ENCODE measurements at places on chromosomes 16 and 17. TPM values are rescaled to one million over a fixed set of nuclear protein-coding genes. Genes with fewer than 3 reads are reported as not detected.

- no peak for DNase-seq
Measured at GRCh38 chr17:44338702-44339101, 6.4 kb upstream of the GRN start.

GRCh38 chr16:53740476-53740875, 36.5 kb downstream of the FTO start:
- no peak for DNase-seq

DNA sequence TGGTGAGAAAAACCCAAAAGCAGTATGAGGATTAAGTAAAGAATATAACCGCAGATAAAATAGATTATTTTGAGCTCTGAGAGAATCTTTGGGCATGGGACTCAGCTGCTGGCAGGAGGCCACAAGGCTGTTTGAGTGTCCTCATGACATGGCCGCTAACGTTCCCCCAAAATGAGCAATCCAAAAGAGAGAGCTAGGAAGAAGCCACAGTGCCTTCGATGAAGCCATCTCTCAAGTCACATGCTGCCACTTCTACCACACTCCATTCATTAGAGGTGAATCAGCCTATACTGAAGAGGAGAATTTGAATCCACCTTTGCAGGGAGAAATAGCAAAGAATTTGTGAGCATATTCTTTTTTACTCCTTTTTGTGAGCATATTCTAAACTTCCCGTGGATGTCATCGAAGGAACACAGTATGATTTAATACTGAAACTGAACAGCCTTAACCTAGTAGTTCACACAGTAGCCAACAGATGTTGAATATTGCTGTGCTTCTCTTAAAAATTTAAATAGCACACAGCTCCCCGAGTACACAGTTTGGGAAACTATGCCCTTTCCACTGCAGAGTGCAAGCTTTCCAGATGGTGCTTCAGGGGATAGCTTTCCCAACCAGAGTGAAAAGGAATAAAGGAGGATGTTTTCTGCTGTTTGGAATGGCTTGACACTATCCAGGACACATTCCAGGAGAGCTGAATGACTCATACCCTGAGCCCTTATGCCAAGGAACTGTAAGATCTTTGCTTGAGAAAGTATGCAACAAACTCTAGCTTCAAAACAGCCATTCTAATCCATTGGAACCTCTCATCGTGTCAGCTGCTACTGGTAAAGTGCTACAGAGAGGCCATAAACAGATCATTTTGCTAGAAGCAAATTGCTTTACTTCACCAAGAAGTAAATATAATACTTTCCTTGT, 33.9 kb downstream of the ANKFY1 start:
- DNase-seq, result peak; percentile 99

DNA sequence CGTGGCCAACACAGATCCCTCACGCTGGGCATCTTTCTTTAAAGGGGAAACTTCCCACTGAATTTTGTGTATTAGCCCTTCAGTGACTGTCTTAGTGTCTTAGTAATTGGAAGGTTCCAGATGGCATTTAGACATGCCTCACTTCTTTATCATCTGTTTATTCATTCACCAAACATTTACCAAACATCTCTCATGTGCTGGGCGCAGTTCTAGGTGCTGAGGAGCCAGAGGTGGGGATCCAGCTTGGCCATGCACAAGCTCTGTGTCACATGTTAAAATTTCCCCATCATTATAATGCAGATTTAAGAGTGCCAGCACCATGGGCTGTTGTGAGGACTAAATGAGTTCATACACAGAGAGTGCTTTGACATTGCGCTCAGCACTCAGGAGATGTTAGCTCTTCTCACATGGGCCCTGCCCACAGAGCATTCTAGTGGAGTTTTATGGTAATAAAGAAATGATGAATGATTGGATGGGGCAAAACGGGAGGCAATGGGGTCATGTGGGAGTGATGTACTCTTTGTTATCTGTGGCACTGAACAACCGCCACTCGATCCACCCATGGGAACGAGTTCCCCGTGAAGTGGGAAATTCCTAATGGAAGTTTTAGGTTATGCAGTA, 119.7 kb downstream of the SNX29 start:
- DNase-seq, result no peak

DNA sequence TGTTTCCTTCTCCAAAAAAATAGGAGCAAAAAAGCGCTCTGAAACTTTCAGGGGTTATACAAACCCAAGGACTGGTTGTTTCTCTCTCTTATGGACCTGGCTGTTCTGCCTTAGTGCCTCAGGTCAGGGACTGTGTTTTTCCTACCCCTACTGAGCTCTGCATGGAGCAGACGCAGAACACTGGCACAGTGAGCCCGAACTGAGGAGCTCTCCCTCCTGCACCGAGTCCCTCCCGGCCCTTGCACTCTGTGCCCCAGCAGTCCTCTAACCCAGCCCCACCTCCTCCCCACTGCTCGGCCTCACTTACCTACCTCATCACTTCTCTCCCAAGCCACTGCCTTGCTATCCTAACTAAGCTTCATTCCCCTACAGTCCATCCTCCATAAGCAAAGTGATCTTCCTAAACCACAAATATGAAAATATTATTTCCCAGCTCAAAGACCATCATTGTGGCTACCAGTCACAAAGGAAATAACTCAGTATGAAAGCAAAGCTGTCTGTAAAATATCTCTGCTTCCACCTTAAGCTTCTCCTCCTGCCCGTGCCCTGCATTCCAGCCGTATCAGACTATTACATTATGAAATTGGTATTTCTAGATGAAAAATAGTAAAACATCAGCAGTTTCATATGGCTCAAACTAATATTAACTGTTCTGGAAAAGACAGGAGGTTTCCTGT, 13.6 kb downstream of the MEIOB start:
- no peak for DNase-seq

- DNase-seq, result no peak
Measured at GRCh38 chr17:64750891-64751677, 89.0 kb upstream of the SMURF2 start.

DNA sequence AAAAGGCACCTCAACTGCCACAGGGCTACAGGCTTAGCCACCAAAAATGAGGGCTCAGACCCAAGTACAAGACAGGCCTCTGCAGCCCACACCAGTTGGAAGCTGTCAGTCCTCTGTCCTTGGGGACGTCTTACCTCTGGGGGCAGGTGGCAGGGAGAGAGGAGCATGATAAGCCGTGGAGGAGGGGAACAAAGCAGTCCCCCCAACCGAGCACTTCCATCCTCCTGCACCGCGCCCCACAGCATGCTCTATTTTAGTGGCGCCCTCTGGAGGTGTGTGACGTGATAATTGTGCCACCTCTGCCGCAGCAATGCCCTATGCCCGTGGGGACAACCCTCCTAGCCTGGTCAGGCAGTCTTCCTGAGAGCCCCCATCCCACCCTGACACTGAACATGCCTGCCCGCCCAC, 13.6 kb downstream of the G6PC3 start:
- DNase-seq, result no peak

DNA sequence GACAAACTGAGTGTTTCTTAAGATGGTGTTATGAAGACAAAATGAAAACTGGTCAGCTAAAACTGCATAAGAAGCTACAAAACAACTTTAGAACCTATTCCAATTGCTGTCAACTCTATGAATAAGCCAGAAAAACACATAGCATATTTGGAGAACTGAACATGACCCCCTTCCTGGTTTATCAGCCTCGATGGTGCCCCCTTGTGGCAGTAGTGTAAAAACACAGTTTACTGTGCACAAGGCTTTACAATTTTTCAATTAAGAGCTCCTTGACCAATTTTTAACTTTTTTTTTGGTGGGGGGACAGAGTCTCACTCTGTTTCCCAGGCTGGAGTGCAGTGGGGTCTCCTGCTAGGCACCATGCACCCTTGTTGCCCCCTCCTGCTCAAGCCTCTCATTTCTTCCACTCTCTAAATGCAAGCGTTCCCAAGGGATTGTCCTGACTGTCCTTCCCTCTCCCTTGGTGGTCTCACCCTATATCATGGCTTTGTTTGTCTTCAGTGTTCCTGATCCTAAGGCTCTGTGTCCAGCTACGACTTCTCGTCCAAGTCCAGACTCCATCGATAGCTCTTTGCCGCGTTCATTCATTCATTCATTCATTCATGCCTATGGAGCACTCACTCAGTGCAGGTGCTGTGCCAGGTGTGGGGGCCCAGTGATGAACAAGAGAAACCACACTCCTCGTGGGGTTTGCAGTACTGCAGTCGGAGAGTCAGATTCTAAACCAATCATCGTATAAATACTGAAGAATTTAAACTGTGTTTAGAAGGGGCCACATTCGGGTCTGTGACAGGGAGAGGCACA, 7.5 kb downstream of the EIF1 start:
- DNase-seq, result no peak

DNA sequence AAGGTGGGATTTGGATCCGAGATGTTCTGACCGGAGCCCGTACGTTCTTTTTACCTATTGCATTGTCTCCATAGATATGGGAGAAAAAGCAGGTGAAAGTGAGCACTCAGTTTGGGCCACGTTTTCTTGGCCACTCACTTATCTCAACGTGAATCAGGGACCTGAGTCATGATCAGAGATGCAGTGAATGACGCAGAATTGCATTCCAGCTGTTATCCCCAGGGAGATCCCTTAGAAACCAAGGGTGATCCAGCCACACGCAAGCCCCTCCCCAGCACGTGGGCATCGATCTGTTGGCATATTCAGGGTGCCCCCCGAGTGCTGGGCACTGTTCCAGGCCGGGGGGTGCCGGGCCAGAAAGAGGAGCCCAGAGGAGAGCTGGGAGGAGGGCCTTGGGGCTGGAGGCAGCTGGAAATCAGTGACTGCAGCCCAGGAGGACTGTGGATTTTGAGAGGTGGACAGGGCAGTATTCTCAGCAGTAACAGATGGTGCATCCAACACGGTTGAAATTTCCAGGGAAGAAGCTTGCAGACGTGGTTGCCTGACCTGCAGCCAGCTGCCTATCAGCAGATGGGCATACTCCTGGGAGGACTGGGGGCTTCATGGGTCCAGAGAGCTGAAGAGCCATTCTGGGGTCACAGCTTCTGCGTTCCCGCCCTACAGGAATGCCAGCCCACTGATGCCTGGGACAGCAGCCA, 87.2 kb upstream of the CACNG5 start:
- DNase-seq, result no peak

GRCh38 chr17:79622122-79622601, 11.3 kb upstream of the RBFOX3 start:
- DNase-seq, result no peak

DNA sequence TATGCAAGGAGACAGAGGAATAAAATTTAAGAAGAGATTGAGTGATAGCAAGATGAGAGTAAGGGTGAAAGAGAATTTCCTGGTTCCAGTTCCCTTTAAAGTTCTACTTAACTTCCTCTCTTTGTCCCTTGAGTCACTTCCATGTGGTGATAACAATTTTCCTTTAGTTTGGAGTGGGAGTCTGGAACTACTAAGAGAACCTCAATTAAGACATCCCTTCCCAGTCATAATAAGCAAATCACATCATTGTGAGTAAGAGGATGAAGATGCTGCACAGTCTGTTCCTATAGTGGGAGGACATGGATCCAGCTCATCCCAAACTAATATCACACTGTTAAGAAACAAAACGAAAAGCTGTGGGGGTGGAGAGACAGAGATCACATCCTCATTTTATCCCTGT, 24.4 kb downstream of the TBX21 start:
- no peak for DNase-seq

DNA sequence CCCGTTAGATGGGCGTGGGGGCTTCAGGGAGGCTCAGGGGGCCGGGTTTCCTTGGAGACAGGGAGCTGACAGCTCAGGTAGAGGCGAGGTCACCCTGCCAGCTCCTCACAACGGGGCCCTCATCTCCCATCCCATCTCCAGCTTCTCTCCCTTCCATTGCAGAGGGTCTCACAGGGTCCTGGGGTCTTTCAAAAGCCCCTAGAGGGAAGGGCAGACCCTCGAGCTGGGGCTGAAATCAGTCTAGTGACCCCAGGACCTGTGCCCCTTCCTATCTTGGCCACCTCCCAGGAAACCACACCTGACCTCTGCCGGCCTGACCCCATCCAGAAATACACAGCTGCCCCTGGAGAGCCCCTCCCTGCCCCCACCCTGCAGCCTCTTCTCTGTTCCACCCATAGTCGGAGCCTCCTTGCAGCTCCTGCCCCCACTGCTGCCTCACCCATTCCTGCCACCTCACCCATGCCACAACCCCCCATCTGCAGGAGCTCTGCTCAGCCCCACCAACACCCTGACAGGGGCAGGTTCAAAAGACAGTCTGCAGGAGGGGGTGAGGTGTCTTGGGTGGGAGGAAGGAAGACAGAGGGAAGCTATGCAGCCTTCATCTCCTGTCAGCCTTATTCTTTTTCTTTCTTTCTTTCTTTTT, 23.4 kb downstream of the PIK3R5 start:
- no peak for DNase-seq

DNA sequence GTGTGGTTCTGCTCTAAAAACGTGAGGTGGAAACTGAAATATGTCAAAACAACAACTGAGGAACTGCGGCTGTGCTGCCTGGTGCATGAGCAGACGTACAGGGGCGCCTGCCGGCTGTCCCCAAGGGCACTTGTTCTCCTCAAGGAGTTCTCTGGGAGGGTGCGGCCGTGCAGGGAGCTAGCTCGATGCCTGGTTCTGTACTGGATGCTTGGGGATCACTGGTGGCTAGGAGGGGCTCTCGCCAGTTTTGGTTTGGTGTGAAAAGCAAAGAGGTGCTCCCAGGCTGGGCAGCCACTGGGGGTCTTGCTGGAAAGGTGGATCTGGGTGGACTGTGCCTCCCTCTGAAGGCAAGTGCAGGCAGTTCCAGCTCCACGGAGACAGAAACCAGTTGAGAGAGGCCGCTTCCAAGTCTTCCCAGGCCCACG, 41.9 kb upstream of the ATP2A3 start:
- DNase-seq, result no peak

GRCh38 chr16:12356632-12357340, 380.3 kb downstream of the SNX29 start:
- no peak for DNase-seq

DNA sequence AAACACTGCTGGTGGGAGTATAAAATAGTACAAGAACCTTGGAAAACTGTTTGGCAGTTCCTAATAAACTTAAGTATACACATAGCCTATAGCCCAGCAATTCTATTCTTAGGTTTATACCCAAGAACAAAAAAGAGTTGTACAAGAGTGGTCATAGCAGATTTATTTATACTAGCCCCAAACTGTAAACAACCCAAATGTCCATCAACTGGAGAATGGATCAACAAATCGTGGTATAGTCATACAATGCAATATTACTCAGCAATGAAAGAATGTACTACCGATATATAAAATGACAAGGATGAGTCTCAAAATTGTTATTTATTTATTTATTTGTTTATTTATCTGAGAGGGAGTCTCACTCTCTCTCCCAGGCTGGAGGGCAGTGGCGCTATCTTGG, 23.1 kb downstream of the GNGT2 start:
- no peak for DNase-seq

GRCh38 chr16:15749371-15749770, 99.3 kb downstream of the NDE1 start:
- DNase-seq, result no peak

GRCh38 chr17:7177954-7178477, 1.2 kb downstream of the ASGR1 start:
- DNase-seq, result no peak

- no peak for DNase-seq
Measured at GRCh38 chr16:2715064-2715463, 5.0 kb downstream of the PRSS27 start.

The DLG4 gene
- polyA plus RNA-seq, result 20.4 TPM

The CLEC18A gene
- polyA plus RNA-seq, result 0.04 TPM

The KRTAP2-2 gene
- polyA plus RNA-seq, result 0.16 TPM

The FNDC8 gene
- polyA plus RNA-seq, result not detected

The SLFN14 gene
- not detected for polyA plus RNA-seq

The KRTAP4-2 gene
- polyA plus RNA-seq, result not detected

The SEZ6 gene
- not detected for polyA plus RNA-seq

The C16orf92 gene
- polyA plus RNA-seq, result not detected

The MARF1 gene
- 25.2 TPM for polyA plus RNA-seq

The LGALS9C gene
- not detected for polyA plus RNA-seq

Data from BJ (cell line).